Breast epithelium (tissue), 4 donors: ENCODE measurements at places on chromosomes 6 and 20. TPM values are rescaled to one million over a fixed set of nuclear protein-coding genes. Genes with fewer than 3 reads are reported as not detected.

The FAM135A gene
- total RNA-seq, result 30.2 TPM

The ZNF184 gene
- total RNA-seq, result 9.2 TPM

The CGA gene
- not detected for total RNA-seq

The TSPYL4 gene
- total RNA-seq, result 22.2 TPM

The DNAH8 gene
- not detected for total RNA-seq

The NFKBIL1 gene
- 34.7 TPM for total RNA-seq

The SLC9A8 gene
- 13.5 TPM for total RNA-seq

The HDGFL1 gene
- not detected for total RNA-seq

The GJA10 gene
- total RNA-seq, result not detected

The DUSP15 gene
- 2.1 TPM for total RNA-seq

The HLA-DMB gene
- 52.0 TPM for total RNA-seq

The NKAIN4 gene
- total RNA-seq, result not detected

The SMOC2 gene
- 67.2 TPM for total RNA-seq

GRCh38 chr20:1879369-1879768, 15.8 kb upstream of the SIRPA start:
- no peak overlapping the region for H3K27ac ChIP-seq
- H3K27me3 ChIP-seq, result no peaks in the 10 kb centered on the region
- no peaks in the 10 kb centered on the region for H3K36me3 ChIP-seq

DNA sequence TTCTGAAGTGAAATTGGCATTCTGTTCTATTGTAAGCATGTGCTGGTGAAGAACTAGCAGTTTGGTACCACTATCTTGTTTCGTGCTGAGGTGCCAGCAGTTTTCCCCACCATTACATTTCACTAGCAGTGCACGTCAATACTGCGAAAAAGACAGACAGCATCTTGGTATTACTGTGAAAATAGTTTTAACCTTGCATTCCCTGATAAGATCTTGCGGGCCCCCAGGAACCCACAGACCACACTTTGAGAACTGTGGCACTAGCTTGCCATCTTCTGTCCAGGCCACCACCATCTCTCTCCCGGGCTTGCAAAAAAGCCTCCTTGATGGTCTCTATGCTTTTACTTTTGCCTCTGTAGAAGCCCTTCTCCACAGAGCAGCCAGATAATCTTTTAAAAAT, 185.7 kb downstream of the BACH2 start:
- H3K36me3 ChIP-seq, result no peaks in the 10 kb centered on the region
- H3K27me3 ChIP-seq, result no peaks in the 10 kb centered on the region
- H3K27ac ChIP-seq, result no peak overlapping the region
- H3K4me1 ChIP-seq, result no peaks in the 10 kb centered on the region

DNA sequence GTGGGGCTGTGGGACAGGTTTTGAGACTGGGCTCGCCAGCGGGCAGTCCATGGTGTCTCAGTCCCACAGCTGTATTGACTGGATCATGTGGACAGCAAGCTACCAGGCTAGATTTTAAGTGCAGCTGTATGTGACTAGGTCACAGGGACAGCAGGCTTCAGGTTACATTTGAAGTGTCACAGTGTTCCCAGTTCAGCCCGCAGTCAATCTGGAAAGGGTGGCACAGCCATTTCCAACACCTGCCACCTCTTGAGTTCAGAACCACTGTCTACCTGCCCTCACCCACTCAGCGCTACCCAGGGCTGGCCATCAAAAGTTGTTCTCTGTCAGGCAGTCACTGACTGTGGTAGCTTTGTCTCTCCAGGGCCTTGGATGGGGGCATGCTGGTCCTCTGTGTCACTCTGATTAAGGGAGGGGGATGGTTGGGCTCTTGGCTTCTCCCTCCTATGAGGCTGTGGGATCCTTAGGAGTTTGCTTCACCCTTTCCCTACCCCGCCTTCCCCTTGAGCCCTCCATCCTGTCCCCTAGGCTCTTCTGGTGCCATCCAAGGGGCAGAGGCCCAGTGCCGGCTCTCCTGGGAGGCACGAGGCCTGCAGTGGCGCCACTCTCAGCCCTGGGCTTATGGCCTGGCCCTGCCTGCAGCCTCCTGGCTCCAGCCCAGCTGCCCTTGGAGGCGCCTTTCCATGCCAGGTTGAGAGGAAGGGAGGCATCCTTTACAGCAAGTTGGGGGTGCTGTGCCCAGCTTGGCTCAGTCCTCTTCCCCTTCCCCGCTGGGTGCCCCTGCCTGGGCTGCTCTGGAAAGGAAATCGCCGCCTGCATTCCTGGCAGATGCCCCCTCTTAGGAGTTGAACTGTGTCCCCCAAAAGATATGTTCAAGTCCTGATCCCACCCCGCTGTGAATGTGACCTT, 44.9 kb downstream of the PNLDC1 start:
- no peaks in the 10 kb centered on the region for H3K27me3 ChIP-seq
- H3K36me3 ChIP-seq, result no peaks in the 10 kb centered on the region
- H3K4me3 ChIP-seq, result no peak overlapping the region
- no peak overlapping the region for H3K27ac ChIP-seq

GRCh38 chr20:23148731-23149570, 62.8 kb upstream of the CD93 start:
- no peaks in the 10 kb centered on the region for H3K4me1 ChIP-seq
- DNase-seq, result no peak
- no peak overlapping the region for H3K27ac ChIP-seq
- no peaks in the 10 kb centered on the region for H3K36me3 ChIP-seq
- H3K27me3 ChIP-seq, result no peaks in the 10 kb centered on the region

GRCh38 chr6:111925296-111925695, 52.0 kb upstream of the FYN start:
- no peaks in the 10 kb centered on the region for H3K27me3 ChIP-seq
- DNase-seq, result no peak
- no peaks in the 10 kb centered on the region for H3K36me3 ChIP-seq
- no peak overlapping the region for H3K4me3 ChIP-seq

DNA sequence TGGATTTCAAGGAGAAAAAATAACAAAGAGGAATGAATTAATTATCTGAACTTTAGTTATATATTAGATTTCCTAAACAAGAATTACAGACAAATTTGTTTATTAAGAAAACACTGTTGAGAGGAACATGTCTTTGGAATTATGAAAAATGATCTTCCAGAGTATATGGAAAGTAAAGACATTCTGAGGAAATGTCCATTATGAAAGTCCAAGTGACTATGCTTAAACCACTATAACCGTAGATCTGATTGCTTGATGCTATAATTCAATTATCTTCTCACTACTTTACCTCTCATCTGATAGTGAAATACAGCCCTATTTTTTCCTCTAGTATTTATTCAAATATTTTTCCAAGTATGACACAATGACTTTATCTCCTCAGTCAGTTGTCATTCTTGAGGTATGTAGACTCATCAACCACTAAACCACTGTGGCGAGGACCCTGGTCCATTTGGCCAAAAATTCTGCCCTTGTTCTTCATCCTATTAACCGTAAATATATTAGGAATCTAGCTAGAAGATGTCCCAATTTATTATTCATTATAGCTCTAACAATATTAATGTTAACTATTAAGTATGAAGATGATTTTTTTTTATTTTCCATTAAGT, 37.3 kb upstream of the AHI1 start:
- H3K36me3 ChIP-seq, result no peaks in the 10 kb centered on the region
- no peaks in the 10 kb centered on the region for H3K4me1 ChIP-seq
- H3K4me3 ChIP-seq, result no peak overlapping the region
- DNase-seq, result no peak
- no peak overlapping the region for H3K27ac ChIP-seq

- DNase-seq, result no peak
- H3K36me3 ChIP-seq, result no peaks in the 10 kb centered on the region
- no peak overlapping the region for H3K27ac ChIP-seq
These were observed 326.5 kb downstream of the RNGTT start for GRCh38 chr6:88636871-88637270.

DNA sequence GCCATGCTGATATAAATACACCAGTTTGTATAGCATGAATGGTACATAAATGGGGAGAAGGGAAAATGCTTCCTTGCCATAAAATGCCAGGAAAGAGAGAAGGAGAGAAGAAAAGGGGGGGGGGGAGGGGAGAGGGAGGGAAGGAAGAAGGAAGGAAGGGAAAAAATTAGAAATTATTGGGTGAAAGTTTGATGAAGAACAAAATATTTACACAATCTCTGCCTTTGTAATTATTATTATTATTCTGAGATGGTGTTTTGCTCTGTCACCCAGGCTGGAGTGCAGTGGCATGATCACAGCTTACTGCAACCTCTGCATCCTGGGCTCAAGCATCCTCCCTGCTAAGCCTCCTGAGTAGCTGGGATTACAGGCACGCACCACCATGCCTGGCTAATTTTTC, 10.2 kb upstream of the ZDHHC14 start:
- no peak overlapping the region for H3K4me3 ChIP-seq
- no peaks in the 10 kb centered on the region for H3K27me3 ChIP-seq
- H3K36me3 ChIP-seq, result no peaks in the 10 kb centered on the region
- no peak for DNase-seq

- no peaks in the 10 kb centered on the region for H3K36me3 ChIP-seq
- peak overlapping the region; percentile 83 for H3K27ac ChIP-seq
- H3K4me3 ChIP-seq, result peak overlapping the region; percentile 27
- H3K4me1 ChIP-seq, result no peaks in the 10 kb centered on the region
These were observed 34.6 kb downstream of the GCNT2 start for GRCh38 chr6:10555625-10556309.

GRCh38 chr20:57380081-57380750, 11.0 kb upstream of the RBM38 start:
- DNase-seq, result no peak
- H3K27ac ChIP-seq, result no peak overlapping the region
- H3K4me3 ChIP-seq, result no peak overlapping the region

DNA sequence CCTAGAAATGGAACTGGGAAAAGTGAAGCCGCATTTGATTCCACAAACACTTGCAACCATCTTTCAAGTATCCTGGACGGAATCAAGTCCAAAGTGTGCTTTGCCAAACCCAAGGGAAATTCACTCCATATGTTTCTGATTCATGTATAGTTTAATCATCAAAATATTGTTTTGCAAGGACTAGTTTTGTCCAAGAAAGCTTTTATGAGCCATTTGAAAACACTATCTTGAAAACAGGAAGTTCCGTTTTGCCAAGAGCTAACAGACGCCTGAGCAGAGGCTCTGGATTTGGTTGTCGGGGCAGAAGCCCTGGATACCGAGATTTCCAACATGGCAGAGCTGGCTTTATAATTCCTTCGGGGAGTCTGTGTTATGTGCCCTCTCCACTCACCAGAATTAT, 251.1 kb downstream of the PHACTR1 start:
- no peak for DNase-seq
- no peaks in the 10 kb centered on the region for H3K36me3 ChIP-seq
- H3K4me3 ChIP-seq, result no peak overlapping the region

DNA sequence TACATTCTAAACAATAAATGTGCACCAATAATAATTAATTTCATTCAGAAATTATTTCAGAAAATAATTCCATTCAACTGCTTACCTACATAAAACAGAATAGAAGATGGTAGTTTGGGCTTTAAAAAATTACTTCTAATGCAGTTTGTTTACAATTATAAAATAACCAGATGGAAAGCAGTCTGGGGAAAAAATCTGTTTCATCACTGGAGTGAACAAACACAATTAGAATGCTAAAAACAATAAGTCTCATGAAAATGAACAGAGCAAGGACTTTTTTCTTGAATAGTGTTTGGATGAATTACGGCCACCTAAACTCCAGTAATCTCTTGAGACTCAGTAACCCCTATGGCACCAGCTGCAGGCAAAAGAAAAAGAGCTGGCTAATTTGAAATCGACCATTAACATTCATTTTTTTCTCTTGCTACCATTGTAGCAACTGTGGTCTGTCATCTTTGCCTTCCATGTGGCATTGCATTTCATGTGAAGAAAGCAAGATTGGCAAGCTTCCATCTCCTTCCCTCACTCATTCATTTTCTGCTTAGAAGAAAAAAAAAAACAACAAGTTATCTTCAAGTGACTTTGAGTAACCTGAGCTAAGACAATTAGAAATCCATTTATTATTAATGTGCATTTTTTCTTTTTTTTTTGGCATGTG, 88.4 kb upstream of the CEP85L start:
- H3K27me3 ChIP-seq, result no peaks in the 10 kb centered on the region
- H3K27ac ChIP-seq, result no peak overlapping the region
- no peaks in the 10 kb centered on the region for H3K4me1 ChIP-seq

GRCh38 chr20:1375515-1375914, 17.3 kb downstream of the FKBP1A start:
- H3K4me1 ChIP-seq, result no peaks in the 10 kb centered on the region
- no peaks in the 10 kb centered on the region for H3K36me3 ChIP-seq
- H3K27ac ChIP-seq, result peak overlapping the region; percentile 44
- H3K4me3 ChIP-seq, result no peak overlapping the region

DNA sequence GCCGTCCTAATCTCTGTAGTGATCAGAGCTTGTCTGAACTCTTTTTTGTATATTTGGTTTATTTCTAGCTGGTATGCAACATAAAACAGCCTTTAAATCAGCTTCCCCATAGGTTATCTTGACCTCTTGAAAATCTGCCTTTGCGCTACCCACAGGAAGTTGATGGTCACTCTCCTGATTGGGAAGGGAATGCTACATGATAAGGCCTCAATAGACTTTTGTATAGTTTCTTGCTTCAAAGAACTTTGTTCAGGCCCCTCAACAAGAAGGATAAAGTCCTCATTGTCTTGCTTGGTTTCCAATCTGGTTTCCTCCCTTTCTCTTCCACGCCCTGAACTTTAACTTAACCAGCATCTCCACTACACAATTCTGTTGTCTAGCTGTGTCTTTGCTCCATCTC, 95.4 kb upstream of the TENT5A start:
- no peak for DNase-seq
- no peak overlapping the region for H3K27ac ChIP-seq
- no peaks in the 10 kb centered on the region for H3K27me3 ChIP-seq
- no peaks in the 10 kb centered on the region for H3K4me1 ChIP-seq
- no peak overlapping the region for H3K4me3 ChIP-seq
- H3K36me3 ChIP-seq, result no peaks in the 10 kb centered on the region

- no peaks in the 10 kb centered on the region for H3K4me1 ChIP-seq
- H3K36me3 ChIP-seq, result no peaks in the 10 kb centered on the region
- H3K27me3 ChIP-seq, result no peaks in the 10 kb centered on the region
- no peak for DNase-seq
- no peak overlapping the region for H3K4me3 ChIP-seq
- H3K27ac ChIP-seq, result no peak overlapping the region
These were observed 5.3 kb downstream of the TRIM10 start for GRCh38 chr6:30155520-30156261.
